Cerebellar nuclear complex (tissue), 1 donor: ENCODE measurements at places on chromosomes 6 and 20.

DNA sequence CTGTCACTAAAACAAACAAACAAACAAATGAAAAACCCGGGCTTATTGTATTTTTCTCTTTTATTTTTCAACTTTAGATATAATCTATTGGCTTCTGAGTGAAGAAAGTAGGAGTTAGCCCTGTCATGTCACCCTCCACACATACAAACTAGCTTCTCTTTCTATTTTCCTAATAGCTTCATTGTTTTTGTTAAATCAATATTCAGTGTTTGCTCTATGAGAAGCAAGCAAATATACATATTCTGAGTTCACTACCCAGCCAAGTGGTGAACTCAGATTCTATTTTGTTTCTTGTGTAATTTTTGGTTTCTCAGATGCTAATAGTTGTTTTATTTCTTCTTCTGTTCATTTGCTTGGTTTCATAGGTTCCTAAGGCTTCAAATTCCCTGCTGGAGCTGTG is 66.4 kb downstream of the SNRNP48 start:
- no peak for DNase-seq

DNA sequence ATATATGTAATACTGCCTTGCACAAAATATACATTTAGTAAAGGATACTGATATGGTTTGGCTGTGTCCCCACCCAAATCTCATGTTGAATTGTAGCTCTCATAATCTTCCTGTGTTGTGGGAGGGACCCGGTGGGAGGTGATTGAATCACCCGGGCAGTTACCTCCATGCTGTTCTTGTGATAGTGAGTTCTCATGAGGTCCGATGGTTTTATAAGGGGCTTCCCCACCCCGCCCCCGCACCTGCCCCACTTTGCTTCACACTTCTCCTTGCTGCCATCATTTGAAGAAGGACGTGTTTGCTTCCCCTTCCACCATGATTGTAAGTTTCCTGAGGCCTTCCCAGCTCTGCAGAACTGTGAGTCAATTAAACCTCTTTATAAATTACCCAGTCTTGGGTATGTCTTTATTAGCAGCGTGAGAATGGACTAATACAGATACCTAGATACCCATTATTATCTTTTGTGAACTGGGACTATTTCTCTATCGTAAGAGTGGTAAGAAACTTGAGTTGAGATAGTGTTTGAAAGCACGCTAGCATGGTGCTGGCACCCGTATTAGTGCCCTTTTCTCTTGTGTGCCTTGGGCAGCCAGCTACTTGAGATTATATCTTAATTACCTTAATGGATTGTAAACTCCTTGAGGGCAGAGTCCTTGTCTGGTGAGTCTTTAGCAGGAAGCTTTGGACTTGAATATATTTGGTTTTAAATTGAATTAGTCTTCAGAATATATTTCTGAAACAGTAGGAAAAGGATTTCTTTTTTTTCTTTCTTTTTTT is 25.6 kb downstream of the TOP1 start:
- no peak for DNase-seq

DNA sequence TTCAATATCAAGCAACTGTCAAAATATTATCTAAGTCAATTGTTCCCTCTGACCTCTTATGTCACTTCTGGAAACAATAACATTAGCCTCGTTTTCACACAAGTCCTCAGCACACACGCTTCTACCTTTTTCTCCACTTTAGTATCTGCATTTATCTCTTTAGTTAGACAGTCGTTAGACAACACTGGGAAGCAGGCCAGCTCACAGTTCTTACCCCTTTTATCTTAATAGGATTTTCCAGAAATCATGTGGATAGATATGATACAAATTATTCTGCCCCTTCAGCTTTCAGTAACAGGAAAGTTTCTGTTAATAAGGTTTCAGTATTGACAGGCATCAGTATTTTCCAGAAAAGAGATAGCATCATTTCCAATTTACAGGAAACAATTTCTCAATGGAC is 25.9 kb upstream of the HAO1 start:
- no peak for DNase-seq

- no peak for DNase-seq
These were observed 11.0 kb downstream of the RMND1 start for GRCh38 chr6:151440930-151441329.

- DNase-seq, result no peak
These were observed 590.6 kb upstream of the NOX3 start for GRCh38 chr6:156046268-156046665.

- no peak for DNase-seq
These were observed 18.0 kb downstream of the AARS2 start for GRCh38 chr6:44294832-44295791.

GRCh38 chr6:77466451-77467437 is 3.5 kb upstream of the HTR1B start:
- no peak for DNase-seq

- DNase-seq, result no peak
These were observed 1.4 kb downstream of the FBXL4 start for GRCh38 chr6:98946266-98946878.

DNA sequence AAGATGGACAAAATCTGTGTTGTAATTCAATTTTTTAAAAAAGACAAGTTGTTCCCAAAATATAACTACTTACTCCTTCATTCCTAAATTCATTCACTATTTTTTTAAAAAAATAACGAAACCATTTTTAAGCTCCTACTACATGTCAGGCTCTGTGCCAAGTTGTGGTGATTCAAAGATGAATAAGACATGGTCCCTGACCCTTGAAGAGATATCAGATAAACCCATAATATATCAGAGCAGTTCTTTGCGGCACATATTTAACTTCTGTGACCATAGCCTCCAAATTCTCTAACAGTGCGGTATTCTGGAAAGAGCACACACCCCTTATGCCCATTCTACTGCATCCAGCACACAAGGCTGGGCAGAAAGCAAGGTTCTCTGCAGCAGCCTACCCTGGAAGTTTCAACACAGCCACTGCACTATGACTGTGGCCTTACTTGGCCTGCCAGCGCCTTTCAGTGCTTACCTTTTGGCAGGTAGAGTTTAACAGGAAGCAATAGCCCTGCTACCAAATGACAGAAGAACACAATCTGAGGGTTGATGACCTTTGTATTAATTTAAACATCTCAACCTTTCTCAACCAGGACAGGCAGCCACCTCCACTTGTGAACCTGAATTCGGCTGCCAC is 406.5 kb downstream of the BTBD9 start:
- no peak for DNase-seq

- DNase-seq, result no peak
These were observed 202.9 kb downstream of the DOK5 start for GRCh38 chr20:54678253-54678652.

DNA sequence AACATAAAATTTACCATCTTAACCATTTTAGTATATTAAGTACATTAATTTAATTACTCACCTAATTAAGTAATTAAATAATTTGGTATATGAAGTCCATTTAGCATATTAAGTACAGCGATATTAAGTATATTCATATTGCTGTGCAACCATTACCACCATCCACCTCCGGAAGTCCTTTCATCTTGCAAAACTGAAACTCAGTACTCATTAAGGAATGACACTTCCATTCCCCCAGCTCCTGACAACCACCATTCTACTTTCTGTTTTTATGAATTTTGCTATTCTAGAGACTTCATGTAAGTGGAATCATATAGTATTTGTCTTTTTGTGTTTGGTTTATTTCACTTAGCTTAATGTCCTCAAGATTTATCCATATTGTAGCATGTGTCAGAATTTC is 61.1 kb upstream of the GTSF1L start:
- no peak for DNase-seq

DNA sequence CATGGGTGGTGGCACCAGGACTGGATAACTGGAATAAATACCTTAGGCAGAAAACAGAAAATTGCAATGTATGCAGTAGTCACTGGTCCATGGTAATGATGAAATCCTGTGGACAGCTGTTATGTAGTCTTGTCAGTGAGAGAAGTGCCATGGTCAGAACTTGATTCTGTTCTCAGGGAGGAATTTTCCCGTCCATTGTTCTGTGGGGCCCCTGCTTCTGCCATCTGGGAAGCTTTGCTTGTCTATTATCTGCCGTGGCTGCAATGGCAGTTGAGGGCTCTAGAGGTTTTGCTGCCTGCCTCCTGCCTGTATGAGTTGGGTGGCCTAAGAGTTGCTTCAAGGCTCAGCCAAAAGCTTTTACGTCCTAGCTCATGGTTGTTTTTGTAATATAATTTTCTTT is 126.8 kb upstream of the SLC35B3 start:
- no peak for DNase-seq

DNA sequence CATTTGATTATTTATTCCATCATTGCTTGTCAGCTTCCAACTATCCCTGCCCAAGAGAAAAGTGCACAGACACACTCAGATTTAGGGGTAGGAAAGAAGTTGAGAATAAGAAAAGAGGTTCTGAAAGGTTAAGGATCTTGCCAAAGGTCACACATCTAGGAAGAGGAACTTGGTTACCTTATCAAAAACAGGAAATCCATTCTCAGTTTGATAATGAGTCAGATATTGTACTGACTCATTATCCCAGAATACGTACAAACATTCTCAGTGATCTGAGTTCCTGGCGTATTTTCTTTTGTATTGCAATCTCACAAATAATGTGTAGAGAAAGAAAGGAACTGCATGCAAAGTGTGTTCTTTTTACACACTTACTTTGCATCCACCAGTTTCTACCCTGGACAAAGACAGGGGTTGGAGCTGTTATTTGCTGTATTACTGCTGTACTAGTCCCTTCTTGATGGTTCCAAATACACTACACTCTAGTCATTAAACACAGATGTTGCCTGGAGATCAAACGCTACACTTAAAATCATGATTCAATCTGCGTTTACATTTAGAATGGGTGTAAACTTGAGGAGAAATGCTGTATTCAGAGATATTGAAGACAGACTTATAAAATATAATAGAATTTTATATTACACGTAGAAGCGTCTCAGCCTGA is 545.7 kb downstream of the PRKN start:
- DNase-seq, result no peak

DNA sequence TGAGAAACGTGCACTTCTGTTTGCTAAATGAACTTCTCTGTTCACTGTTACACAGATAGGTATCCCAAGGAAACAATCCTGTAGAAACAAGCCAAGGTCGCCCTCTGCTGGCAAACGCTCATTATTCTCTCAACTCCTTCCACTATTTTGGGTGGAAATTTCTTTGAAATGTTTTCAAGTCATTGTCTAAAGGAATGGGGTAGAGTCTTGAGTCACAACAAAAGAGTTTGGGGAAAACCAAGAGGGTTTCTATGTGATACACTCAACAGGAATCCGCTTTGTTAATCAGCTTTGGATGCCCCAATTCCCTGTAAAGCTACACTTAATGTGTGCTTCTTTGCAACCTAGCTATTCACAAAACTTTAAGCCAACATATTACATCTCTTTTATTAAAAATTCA is 4.6 kb upstream of the RAE1 start:
- DNase-seq, result no peak

DNA sequence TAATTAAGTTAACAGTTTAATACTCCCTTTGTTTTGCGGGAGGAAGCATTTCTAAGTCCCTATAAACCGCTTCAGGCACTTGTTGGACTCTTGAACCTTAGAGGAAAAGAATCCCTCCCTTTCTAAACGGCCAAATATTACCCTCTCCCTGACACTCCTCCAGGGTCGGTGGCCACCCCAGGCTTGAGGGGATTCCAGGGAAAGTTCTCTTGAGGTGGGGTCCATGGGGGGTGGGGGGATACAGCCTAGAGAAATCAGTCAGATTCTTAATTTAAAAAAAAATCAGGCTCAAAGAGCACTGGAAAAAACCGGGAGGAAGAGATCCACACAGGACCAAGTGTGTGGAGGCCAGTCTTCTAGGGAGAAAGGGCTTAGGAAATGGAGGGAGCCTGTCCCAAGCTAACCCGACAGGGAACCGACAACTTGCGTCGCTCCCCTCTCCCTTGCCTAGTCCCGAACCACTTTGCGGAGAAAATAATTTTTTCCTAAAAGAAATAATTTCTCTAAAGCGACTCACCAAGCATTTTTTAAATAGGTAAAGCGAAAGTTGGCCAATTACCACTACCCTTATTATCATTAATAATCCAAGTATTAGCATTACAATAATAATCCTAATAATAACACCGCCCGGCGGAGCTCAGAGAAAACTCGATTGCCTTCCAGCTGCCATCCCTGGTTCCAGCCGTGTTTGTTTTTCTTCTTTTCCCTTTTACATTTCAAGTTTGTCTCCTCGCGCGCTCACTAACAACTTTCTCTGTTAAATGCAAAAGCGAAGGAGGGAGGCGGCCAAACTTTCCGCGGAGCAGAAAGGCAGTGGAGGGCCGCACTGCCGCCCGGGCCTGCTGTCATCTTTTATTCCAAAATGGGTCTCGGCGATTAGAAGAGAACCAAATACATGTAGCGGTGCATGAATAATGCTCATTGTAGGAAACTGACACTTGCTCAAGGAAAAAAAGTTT is 4.8 kb downstream of the NR2E1 start:
- DNase-seq, result no peak

GRCh38 chr6:144395014-144395413 is 109.9 kb downstream of the UTRN start:
- no peak for DNase-seq

DNA sequence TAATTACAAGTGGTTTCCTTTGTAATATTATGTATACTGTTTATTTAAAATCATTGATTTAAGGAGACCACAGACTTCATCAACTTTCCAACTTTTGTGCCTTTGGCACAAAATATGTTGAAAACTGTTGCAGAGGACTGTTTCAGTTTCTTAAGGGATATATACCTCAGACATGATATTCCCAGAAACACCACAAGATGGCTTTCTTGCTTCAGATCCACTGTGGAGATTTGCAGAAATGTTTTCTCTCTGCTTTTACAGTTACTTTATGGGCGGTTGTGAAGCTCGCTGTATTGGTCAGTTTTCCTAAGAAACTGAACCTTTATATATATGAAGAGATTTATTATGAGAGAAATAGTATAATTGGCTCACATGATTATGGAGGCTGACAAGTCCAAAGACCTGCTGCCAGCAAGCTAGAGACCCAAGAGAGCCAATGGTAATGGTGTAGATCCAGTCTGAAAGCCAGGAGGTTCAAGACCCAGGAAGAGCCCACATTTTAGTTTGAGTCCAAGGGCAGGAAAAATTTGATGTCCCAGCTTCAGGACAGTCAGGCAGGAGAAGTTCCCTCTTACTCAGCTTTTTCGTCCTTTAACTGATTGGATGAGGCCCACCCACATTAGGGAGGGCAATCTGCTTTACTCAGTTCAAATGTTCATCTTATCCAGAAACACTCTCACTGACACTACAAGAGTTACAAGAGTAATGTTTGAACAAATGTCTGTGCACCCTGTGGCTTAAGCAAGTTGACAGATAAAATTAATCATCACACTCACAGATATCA is 12.8 kb downstream of the ME1 start:
- DNase-seq, result no peak
